ENCODE measurements at places on chromosomes 2 and 18.

DNA sequence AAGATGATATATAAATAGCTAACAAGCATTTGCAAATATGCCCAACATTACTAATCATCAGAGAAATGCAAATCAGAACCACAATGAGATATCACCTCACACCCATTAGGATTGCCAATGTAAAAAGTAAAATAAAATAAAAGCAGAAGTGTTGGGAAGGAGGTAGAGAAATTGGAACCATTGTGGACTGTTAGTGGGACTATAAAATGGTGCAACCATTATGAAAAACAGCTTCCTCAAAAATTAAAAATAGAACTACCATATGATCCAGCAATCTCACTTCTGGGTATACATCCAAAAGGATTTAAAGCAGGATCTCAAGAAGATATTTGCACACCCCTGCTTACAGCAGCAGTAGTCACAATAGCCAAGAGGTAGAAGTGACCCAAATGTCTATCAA lies 99.8 kb upstream of the DAPL1 start:
- DNase-seq, result no peak

DNA sequence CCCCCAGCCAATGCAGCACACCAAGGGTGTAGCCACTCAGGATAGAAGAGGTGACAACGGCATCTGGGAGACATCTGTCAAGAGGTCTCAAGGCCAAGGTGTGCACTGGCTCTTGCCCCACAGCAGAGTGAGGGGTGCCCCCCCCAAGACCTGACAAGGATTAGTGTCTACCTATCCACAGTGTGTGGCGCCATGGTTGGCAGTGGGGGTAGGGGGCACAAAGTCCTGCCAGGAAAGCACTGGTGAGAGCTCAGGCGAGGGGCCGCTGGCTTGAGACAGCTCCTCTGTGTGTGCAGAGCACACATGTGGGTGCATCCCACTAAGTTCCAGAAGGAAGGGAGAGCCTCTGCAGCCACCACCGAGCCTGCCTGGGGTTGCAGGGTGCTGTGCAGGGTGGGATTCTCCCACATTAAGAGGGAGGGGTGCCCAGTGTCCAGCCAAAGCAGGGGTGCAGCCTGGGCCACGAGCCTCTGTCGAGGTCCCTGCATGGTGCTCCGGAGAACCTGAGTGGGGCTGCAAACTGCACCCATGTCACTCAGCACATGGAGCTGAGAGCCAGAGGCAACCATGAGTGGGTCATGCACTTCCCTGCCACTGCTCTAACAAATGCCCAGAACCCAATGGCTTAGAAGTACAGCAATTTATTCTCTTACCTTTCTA lies 311.2 kb upstream of the HDAC4 start:
- DNase-seq, result no peak

GRCh38 chr18:63366213-63367052 lies 573 bp downstream of the KDSR start:
- DNase-seq, result peak; percentile 45

- no peak for DNase-seq
These were observed 42.0 kb downstream of the AFTPH start for GRCh38 chr2:64565949-64566710.

DNA sequence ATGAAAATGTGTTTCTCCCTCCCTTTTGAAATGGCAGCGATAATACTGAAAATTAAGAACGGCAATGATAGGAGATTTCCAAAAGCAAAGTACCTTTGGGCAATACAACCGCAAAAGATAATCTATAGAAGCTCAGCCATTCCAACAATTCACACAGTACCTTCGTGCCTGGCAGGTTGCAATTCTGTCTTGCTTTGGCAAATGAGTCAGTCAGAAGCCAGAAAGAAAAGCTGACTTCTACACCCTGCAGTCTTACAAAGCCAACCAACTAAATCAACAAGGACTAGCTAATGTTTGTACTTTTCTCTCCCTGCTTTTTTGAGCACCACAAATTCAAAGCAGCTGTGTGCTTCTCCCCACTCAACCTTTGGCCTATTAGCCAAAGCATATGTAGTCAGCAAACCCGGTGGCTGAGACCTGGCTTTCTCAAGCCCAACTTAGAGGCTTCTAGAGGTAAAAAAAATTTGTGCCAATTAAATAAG lies 25.7 kb upstream of the ID2 start:
- no peak for DNase-seq

- no peak for DNase-seq
These were observed 51.9 kb downstream of the LRPPRC start for GRCh38 chr2:43943809-43944452.

DNA sequence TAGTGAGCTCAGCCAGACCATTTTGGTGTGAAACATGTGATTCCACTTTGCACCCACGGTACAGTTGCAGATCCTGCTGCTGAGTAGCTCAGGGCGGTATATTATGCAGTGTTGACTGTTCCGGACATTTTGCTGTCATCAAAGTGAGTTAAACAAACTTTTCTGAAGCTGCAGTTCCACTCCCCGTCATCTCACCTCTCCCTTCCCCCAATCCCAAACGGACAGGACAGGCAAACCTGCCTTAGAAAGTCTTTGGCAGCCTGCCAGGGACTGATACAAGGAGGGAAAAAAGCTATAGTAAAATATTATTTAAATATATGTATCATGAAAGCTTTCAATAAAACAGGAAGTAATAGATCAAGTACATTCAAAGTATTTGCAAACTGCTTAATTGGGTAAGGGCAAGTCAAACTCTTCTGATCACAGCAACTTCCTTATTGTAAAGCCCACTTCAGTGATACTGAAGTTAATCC lies 35.5 kb upstream of the SP5 start:
- no peak for DNase-seq

GRCh38 chr18:7322817-7323485 lies 92.1 kb downstream of the LRRC30 start:
- no peak for DNase-seq

DNA sequence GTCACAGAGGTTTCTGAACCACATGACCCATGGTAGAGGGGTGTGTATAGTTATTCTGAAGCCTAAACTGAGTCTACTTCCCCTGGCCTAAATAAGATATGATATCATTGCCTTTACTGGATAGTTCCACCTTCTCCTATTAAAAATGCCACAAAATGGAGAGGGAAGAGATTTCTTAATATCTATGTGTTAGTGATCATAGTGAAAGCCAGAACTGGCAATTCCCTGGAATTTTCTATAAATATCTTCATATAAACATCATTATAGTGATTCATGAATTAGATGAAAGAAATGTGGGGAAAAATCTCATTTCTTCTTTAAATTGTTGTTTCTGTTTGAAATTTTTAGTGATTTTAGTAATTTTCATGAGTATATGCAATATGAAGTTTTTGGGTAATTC lies 45.8 kb downstream of the TSHZ1 start:
- DNase-seq, result no peak

DNA sequence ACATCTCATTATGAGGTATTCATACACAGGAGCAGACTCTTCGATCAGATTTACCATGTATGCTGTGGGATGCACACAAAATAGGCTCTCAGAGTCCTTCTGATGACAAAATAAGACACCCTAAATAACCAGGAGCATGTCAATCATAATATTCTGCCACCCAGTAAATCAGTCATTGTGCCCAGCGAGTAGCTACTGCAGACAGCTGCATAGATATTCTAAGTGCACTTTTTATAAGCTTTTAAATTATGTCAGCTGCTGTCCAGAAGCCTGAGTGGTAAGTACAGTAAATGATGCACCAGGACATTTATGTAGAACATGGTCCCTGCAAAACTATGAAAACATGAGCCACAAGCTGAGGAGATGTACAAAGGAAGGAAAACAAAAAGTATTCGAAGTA lies 102.9 kb downstream of the CCDC141 start:
- no peak for DNase-seq

GRCh38 chr18:25587545-25587944 lies 235.6 kb upstream of the ZNF521 start:
- DNase-seq, result no peak

- no peak for DNase-seq
These were observed 192.8 kb downstream of the ARHGAP15 start for GRCh38 chr2:143321994-143322393.

DNA sequence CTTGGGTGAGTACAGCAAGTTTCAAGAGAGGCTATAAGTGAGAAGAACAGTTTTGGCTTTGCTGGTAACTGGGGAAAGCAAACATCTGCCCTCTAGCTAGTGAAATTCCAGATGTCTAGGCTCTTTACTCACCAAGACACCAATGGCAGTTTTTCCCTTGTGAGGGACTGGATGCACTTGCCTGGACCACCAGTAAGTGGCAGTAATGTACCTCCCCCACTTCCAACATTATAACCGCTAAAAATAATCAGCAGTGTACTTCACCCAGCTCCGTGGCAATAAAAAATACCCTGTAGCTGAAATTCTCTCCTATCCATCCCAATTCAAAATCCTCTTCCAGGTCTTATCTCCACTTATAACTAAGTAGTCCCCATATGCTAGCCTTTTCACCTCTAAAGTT lies 383.9 kb downstream of the ARHGAP15 start:
- no peak for DNase-seq
